ENCODE measurements at places on chromosomes 1 and 21. TPM values are rescaled to one million over a fixed set of nuclear protein-coding genes. Genes with fewer than 3 reads are reported as not detected.

DNA sequence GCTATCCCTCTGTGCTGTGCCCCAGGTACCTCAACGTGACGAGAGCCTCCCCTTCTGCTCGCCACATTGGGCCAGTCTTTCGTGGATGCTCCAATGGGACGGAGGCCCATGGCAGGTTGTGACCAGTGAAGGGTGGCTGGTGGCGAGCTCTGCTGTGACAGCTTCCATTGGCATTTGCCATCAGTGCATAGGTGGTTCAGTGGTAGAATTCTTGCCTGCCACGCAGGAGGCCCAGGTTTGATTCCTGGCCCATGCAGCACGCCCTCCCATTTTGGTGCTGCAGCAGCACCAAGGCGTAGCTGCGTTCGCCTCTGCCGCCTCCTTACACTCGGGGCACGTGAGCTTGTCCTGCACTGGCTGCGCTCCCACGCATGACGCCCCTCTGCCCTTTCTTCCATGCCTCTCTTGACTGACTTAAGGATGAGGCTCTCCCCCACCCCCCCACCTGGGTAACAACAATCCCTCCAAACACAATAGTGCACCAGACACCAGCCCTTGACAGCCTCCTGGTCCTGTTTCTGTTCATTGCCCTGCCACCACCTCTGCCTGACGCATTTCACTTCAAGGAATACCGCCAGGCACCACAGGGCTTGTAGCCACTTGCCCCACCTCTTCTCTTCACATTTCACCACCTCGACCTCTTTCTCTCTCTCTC is 24.7 kb upstream of the FCGR2A start:
- no peaks in the 10 kb centered on the region for H3K27me3 ChIP-seq
- no peak overlapping the region for H3K4me3 ChIP-seq
- H3K27ac ChIP-seq, result no peak overlapping the region

GRCh38 chr1:188433425-188433824 is 1604.7 kb downstream of the PLA2G4A start:
- H3K36me3 ChIP-seq, result no peaks in the 10 kb centered on the region
- H3K4me3 ChIP-seq, result no peak overlapping the region
- no peaks in the 10 kb centered on the region for H3K27me3 ChIP-seq
- H3K4me1 ChIP-seq, result no peaks in the 10 kb centered on the region
- no peak for DNase-seq

DNA sequence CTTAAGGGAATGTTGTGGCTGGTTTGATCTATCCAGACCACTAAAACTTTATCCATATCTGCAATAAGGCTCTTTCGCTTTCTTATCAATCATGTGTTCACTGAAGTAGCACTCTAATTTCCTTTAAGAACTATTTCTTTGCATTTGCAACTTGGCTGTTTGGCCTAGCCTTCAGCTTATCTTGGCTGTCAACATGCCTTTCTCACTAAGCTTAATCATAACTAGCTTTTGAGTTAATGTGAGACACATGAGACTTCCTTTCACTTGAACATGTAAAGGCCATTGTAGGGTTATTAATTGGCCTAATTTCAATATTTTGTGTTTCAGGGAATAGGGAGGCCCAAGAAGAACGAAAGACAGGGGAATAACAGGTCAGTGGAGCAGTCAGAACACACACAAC is 124.7 kb downstream of the TNFSF18 start:
- no peak overlapping the region for H3K27ac ChIP-seq
- H3K27me3 ChIP-seq, result no peaks in the 10 kb centered on the region
- DNase-seq, result no peak
- no peak overlapping the region for H3K4me3 ChIP-seq

DNA sequence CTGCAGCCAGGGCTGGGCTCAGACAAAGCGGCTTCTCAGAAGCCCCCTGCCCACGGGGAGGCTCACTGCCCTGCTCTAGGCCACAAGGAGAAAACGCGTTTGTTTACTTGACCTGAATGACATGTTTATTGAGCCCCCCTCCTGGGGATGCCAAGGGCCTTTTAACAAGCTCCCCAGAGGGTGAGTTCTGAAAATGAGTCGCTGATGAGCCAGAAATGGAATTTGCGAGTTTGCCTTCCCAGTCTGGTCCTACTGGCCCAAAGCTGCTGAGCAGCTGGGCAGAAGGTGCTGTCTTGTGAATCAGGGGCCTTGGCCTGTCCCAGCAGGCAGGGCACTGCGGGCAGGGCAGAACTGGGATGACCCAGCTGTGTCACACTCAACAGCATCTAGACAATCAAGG is 120.6 kb downstream of the SYF2 start:
- DNase-seq, result no peak
- H3K4me1 ChIP-seq, result no peaks in the 10 kb centered on the region
- no peak overlapping the region for H3K4me3 ChIP-seq
- H3K36me3 ChIP-seq, result no peaks in the 10 kb centered on the region
- H3K27me3 ChIP-seq, result no peaks in the 10 kb centered on the region
- no peak overlapping the region for H3K27ac ChIP-seq

DNA sequence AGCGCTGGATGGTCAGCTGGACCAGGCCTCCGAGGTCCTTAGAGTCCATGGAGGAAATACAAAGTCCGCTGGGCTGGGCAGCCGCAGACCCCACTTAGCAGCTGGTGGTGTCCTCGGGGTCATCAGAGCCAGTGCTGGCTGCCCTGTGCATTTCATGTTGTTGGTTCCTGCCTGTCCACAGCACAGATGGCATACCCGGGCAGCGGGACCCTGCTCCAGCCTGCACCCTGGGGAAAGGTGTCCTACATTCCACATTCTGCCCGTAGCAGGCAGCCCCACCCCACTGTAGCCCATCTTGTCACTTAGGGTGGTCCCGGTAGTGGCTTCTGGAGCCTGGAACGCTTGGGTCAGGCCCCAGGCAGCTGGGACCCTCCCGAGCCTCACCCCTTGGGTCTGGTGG is 19.8 kb downstream of the PRKCZ start:
- H3K4me3 ChIP-seq, result no peak overlapping the region
- DNase-seq, result no peak
- no peak overlapping the region for H3K27ac ChIP-seq
- no peaks in the 10 kb centered on the region for H3K4me1 ChIP-seq
- H3K27me3 ChIP-seq, result no peaks in the 10 kb centered on the region
- H3K36me3 ChIP-seq, result no peaks in the 10 kb centered on the region

GRCh38 chr1:160993544-160994193 is 27.3 kb downstream of the F11R start:
- H3K4me1 ChIP-seq, result no peaks in the 10 kb centered on the region
- no peak for DNase-seq
- H3K27me3 ChIP-seq, result no peaks in the 10 kb centered on the region
- no peak overlapping the region for H3K4me3 ChIP-seq

DNA sequence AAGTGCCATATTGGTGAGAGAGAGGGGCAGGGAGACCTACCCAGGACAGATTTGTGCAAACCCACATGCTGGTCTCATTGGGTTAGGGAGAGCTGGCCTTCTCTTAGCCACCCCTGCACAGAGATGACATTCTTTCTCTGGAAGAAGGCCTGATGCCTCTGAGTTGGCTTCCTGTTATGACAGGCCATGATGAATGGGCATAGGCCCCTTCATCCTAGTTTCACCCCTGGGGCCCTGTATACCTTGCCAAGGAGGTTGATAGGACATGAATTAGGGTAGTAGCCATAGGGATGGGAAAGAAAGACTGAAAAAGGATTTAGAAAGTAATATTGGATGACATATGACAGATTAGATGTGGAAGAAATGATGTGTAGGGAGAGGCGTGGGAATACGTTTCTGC is 46.6 kb downstream of the TENT5C start:
- H3K27me3 ChIP-seq, result no peaks in the 10 kb centered on the region
- H3K4me3 ChIP-seq, result no peak overlapping the region
- no peak for DNase-seq
- H3K4me1 ChIP-seq, result no peaks in the 10 kb centered on the region
- H3K36me3 ChIP-seq, result no peaks in the 10 kb centered on the region
- H3K27ac ChIP-seq, result no peak overlapping the region

DNA sequence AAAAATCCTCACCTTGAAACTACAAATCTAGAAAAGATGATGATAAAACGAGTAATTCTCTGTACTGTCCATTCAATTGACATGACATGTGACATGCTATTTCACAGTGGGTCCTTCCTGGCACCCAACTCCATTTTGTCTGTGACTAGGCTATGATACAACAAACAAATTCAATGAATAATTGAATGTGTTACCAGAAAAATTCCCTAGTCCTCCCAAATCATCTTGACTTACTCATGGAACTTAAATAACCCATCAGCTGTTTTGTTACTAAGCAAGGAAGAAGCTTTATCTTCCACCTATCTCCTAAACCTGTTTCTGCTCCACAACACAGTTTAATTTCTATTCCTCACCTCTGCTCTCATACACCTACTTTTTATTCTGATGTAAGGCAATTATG is 30.4 kb downstream of the B3GALNT2 start:
- H3K27me3 ChIP-seq, result no peaks in the 10 kb centered on the region
- H3K4me1 ChIP-seq, result no peaks in the 10 kb centered on the region
- H3K27ac ChIP-seq, result no peak overlapping the region
- no peak for DNase-seq

GRCh38 chr21:32886339-32886738 is 114.8 kb upstream of the PAXBP1 start:
- DNase-seq, result no peak
- no peaks in the 10 kb centered on the region for H3K4me1 ChIP-seq
- no peaks in the 10 kb centered on the region for H3K27me3 ChIP-seq

DNA sequence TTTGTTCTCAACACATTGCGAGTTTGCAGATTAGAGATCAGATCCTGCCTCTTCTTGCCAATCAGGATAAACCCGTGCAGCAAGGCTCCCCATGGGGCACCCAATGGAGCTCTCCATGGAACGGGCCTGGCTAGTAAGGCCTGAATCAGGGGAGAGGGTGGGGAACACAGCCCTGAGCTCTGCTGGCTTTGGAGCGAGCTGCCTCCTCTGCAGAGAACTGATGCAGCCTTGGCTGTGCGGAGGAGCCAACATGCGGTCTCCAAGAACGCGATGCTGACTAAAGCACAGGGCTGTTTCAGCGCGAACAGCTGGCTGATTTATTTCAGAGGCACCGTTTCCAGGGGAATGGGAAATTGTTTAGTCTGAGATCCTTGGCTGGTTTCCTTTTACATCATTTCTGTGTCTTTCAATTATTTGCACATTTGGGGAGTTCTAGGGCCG is 139.7 kb downstream of the TSEN15 start:
- no peaks in the 10 kb centered on the region for H3K4me1 ChIP-seq
- no peak overlapping the region for H3K27ac ChIP-seq
- DNase-seq, result peak; percentile 70
- no peaks in the 10 kb centered on the region for H3K36me3 ChIP-seq

DNA sequence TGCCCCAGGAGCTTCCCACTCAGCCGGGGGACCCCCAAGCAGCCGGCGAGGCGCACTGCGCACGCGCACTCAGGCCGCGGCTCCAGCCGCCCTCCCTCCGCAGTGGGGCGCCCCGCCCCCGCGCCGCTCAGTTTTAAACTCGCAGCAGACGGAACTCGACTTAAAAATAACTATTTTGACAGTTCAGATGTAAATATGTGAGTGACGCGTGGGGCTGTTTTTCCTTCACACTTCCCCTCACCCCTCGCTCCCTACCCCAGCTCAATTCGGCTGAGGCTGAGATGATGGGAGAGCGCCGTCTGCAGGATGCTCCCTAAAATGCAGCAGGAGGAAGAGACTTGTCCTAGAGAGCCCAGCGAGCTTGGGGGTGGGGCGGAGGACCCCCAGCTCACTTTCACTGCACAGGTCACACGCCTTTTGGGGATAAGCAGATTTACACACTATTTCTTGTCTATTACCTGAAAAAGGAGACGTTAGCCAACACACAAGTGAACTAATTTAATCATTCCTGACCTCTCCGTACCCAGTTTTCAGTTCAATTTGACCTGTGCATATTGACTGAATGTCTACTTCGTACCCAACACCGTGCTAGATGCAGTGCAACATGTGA is 8.9 kb upstream of the LEMD1 start:
- H3K36me3 ChIP-seq, result no peaks in the 10 kb centered on the region
- no peaks in the 10 kb centered on the region for H3K4me1 ChIP-seq
- H3K27ac ChIP-seq, result no peak overlapping the region

DNA sequence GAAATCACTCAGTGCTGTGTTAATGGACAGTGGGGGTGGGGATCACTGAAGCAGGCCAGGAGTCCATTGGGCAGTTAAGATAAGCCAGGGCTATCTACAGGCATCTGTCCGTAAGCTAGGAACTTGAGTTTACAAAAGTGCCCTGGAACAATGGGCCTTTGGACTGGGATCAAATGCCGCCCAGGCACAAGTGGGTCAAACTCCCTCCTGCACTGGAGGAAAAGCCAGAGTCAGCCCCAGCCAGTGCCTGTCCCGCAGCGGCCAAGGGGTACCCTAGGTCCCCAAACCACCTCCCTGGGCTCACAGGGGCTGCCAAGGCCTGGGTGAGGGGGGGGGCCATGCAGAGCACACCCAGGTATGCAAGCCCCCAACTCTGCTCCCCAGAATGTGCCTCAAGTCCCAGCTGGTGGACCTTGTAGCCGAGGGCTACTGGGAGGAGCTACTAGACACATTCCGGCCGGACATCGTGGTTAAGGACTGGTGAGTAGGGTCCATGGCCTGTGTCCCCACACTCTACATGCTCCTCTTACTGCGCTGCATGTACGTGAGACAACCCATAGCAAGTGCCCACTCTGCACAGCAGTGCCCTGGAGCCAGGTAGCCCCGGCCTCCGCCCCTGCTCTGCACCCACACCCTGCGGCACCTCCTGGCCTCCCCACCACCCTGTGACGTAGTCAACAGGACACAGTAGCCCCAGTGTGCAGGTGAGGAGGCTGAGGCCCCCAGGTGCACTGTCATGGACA is 7.7 kb downstream of the FBXO6 start:
- no peak overlapping the region for H3K27ac ChIP-seq
- no peaks in the 10 kb centered on the region for H3K4me1 ChIP-seq
- no peaks in the 10 kb centered on the region for H3K27me3 ChIP-seq
- DNase-seq, result no peak

DNA sequence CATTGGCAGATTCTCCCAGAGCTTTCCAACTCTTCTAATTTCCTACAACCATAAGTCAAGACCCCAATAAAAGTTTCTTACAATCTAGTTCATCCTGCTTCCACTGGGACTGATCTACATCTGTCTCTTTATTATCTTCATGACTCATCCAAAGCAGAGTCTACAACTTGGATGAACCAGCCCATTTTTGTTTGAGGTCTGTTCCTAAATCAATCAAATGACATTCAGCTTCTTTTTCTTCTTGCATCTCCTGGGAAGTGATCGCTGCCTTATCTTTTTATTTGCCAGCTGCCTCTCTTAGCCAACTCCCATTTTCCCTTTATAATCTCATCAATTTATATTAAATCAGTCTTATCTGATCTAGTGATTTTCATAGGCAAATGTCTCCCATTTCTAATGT is 105.6 kb downstream of the ERG start:
- H3K27me3 ChIP-seq, result no peaks in the 10 kb centered on the region
- DNase-seq, result no peak
- H3K36me3 ChIP-seq, result no peaks in the 10 kb centered on the region
- H3K4me1 ChIP-seq, result no peaks in the 10 kb centered on the region
- no peak overlapping the region for H3K27ac ChIP-seq
- H3K4me3 ChIP-seq, result no peak overlapping the region

The C1orf232 gene
- not detected for total RNA-seq

The CLDN14 gene
- 0.42 TPM for total RNA-seq

The TPTE gene
- not detected for total RNA-seq

The DNAH14 gene
- total RNA-seq, result 11.3 TPM

The TOMM40L gene
- total RNA-seq, result 12.9 TPM

The LCE1C gene
- not detected for total RNA-seq
